Left forelimb (tissue), 1 donor: ENCODE measurements at places on chromosomes 12 and 14.

DNA sequence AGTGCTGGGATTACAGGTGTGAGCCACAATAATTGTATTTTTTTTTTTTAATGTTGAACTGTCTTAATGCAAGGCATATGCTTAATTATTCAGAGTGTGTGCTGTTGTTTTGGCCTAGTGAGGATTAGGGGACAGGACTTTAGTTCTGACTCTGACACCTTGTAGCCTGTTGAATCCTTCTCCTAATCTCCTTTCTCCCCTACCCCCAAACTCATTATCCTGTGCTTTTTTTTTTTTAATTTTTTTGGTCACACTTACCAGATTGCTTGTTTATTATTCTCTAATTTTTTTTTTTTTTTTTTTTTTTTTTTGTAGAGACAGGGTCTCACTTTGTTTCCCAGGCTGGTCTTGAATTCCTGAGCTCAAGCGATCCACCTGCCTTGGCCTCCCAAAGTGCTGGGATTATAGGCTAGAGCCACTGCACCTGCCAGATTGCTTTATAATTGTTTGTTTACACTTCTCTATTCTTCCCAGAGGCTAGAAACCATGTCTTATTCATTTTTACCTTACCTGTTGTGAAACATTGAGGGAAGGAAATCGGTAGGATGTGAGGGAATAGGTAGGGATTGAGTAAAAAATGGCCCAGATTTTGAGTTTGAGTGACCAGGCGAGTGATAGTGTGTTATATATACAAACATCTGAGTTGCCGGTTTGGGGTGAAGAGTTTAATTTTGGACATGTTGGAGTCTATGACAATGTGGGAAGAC, 32.2 kb downstream of the DIP2B start:
- no peak for DNase-seq

GRCh38 chr12:50275556-50275955, 7.8 kb downstream of the LIMA1 start:
- no peak for DNase-seq

- no peak for DNase-seq
These were observed 193.5 kb downstream of the DIO2 start for GRCh38 chr14:80017795-80018194.

DNA sequence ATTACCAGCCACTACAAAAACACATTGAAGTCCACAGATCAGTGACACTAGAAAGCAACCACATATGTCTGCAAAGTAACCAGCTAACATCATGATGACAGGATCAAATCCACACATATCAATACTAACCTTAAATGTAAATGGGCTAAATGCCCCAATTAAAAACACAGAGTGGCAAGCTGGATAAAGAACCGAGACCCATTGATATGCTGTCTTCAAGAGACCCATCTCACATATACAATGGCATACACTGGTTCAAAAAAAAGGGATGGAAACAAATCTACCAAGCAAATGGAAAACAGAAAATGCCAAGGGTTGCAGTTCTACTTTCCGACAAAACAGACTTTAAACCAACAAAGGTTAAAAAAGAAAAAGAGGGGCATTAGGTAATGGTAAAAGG, 307.7 kb downstream of the GPHN start:
- no peak for DNase-seq

DNA sequence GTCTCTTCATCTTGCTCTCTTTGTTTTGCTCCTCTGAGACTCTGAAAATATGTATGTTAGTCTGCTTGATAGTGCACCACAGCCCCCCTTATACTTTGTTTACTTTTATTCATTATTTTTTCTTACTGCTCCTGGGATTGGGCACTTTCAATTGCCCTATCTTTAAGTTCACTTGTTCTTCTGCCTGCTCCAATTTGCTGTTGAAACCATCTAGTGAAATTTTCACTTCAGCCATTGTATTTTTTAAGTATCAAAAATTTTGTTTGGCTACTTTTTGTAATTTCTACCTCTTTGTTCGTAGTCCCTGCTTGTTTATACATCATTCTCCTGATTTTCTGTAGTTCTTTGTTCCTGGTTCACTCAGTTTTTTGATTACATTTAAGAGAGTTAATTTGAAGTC, 223.3 kb downstream of the SLC38A4 start:
- DNase-seq, result no peak

GRCh38 chr12:6072302-6072752, 52.1 kb downstream of the VWF start:
- DNase-seq, result no peak

GRCh38 chr12:107818984-107819383, 44.5 kb downstream of the ASCL4 start:
- DNase-seq, result no peak

DNA sequence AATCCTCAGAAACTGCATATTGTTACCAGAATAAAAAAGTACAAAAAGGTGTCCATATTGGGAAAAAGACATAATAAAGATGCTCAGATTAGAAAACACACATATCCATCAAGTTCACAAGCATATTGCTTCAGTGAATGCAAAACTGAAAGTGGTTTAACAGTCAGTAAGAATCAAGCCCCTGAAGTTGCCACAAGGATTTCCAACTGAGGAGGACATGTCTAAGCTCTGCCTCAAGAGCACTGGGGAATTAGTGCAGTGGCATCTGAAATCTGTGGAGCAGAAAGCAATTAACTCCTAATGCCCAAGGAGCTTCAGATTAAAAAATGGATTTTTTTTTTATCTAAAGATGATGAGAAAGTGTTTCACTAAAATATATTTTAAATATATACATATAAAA, 113.2 kb downstream of the DENND5B start:
- no peak for DNase-seq

DNA sequence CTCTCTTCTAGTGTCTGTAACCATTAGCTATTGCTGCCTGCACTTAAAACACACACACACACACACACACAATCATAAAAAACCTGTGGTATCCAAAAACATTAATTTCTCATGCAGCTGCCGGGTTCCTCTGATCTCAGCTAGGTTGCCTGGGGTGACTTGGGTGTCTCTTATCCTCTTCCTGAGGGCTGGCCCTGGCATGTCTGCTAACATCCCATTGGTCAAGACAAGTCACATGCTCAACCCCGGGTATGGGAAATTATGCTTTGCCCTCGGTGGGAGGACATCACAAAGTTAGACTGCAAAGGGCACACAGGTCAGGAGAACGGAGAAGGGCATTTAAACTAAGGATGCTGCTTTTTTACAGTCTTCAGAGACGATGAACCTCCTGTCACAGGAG, 55.7 kb downstream of the TRPV4 start:
- DNase-seq, result no peak

GRCh38 chr14:72512925-72513324, 381.0 kb downstream of the DPF3 start:
- no peak for DNase-seq

DNA sequence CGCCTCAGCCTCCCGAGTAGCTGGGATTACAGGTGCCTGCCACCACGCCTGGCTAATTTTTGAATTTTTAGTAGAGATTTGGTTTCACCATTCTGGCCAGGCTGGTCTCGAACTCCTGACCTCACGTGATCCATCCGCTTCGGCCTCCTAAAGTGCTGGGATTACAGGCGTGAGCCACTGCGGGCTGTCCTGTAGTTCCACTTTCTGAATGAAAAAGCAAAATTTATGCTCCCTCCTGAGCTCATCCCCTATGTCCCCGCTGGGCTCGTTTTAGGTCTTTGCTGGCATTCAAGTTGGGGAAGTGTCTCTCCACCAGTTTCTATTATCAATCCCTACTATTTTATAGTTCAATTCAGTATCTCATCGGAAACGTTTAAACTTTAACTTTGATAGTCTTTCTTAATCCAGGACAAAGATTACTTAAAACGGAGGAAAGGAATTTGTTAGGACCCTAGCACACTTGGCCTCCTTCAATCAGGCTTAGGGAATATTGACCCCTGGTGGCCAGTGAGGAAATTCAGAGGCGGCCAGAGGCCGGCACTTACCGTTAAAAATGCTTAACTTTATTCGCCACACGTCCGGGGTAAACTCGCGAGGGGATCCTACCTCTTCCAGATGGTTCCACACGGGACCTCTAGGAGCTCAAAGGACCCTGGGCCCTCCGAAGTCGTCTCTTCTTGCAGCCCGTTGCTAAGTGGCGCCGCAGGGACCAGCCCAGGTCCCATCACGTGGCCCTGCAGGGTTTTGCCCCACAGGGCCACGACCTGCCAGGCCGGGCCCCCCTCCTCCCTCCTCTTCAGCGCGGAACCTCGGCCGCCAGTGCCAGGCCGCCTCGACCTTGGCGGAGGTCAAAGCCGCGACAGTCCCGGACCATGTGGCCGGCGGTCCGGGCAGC, 11.4 kb upstream of the DNAL1 start:
- DNase-seq, result peak; percentile 78

DNA sequence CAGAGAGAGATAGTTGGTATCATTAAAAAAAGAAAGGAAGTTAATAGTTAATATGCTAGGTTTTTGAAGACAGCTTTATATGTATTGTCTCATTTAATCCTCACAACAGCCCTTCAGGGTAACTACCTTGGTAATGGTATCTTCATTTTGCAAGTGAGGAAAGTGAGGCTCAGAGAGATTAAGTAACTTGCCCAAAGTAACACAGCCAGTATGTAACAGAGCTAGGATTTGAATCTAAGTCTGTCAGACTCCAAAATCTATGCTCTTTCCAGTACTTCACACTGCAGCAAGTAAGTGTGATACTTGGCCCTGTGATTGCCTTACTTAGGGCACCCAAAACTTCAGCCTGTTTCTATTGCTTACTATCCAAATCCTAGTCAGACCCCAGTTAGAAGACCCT, 7.0 kb downstream of the SRP54 start:
- no peak for DNase-seq

DNA sequence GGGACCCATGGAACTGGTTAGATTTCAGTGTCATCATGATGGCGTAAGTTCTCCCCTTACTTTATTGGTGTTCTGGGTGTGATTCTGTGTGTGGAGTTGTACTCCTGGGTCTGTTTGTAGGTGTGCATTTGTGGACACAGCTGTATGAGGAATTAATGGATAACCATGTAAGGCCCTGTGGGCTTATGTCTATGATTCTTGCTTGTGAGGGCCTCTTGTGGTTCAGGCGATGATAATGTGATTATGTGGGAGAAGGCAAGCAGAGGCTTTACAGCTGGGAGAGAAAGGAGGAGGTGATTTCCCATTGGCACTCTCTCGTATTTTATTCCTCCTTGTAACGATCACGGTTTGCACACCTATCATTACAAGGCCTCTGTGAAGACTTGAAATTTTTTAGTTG, 96.1 kb downstream of the SCN8A start:
- no peak for DNase-seq

DNA sequence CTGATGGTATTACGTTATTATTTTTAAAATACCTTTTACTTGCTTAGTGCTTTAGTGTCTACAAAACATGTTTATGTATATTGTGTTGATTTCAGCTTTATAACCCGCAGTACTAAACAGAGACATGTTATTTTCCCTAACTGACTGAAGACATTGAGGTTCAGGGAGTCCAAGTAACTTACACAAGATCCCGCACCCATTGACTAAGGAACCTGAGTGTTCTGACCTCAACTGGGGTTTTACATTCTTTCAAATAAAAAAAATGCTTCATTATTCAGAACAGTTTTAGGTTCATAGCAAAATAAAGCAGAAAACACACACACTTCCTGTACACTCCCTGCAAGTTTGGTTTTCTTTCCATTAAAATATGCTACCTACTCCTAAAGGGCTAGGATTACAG, 60.4 kb upstream of the METAP2 start:
- no peak for DNase-seq

- DNase-seq, result no peak
These were observed 22.3 kb upstream of the MED13L start for GRCh38 chr12:116299665-116300328.

GRCh38 chr14:98904677-98905076, 367.3 kb downstream of the BCL11B start:
- DNase-seq, result no peak

DNA sequence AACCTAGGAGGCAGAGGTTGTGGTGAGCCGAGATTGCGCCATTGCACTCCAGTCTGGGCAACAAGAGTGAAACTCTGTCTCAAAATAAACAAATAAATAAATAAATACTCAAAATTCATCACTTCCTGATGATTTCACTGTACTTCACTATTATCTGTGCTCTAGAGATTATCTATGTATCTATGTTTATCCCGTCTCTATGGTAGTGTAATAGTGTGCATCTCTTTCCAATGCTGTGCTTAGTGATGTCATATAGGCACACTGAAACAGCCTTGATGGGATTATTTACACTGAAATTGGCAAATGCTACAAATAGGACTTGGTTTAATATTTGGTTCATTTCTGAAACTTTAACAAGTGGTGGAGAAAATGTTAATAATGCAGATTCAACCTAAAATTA, 6.5 kb downstream of the CAPS2 start:
- no peak for DNase-seq

- no peak for DNase-seq
These were observed 506 bp upstream of the NAP1L1 start for GRCh38 chr12:76084863-76085519.

- no peak for DNase-seq
These were observed 207.3 kb upstream of the ARID2 start for GRCh38 chr12:45522227-45522626.

DNA sequence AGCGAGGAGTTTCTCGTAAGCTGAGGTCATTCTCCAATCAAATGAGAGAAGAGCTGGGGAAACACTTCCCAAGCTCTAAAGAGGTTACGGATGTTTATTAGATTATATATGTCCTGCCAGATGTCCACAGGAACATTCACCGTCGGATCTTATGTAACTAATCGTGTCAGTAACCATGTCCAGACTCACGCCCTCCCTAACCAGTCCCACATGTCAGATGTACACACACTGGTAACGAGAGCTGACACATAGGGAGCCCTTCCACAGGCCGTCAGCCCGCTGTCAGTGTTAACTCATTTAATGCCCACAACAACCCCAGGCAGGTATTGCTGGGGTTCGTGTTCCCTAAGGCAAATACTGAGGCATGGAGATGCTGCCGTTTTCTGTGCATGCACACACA, 223.7 kb upstream of the RTL1 start:
- DNase-seq, result peak; percentile 66

DNA sequence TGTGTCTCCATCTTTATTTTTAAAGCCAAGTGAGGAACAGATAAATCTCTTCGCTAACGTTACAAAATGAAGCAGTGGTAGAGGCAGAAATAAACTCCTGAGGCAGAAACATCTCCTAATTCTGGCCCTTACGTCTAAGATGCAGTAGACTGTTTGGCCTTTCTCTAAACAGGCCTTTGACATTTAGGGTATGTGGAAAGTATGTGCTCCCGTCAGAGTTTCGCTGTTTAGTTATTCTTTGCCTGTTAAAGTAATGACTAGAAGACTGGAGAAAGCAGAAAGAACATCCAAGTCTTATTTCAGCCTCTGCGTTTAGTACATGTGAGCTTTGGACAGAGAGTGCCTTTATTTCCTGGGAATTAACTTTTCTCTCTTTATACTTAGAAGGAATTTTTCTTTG, 216.6 kb downstream of the RAD51B start:
- no peak for DNase-seq

DNA sequence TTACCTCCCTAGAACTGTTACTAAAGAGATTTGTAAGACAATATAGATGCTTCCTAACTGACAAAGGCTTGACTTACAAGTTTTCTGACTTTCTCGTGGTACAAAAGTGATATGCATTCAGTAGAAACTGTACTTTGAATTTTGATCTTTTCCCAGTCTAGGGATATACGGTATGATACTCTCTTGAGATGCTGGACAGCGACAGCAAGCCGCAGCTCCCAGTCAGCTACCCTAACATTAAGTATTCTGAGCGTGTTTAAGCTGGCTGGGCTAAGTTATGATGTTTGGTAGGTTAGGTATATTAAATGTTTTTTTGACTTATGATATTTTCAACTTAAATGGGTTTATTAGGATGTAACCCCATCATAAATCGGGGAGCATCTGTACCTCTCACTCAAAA, 55.2 kb upstream of the CDKL1 start:
- DNase-seq, result no peak
